ENCODE measurements at places on chromosomes 2 and 18.

DNA sequence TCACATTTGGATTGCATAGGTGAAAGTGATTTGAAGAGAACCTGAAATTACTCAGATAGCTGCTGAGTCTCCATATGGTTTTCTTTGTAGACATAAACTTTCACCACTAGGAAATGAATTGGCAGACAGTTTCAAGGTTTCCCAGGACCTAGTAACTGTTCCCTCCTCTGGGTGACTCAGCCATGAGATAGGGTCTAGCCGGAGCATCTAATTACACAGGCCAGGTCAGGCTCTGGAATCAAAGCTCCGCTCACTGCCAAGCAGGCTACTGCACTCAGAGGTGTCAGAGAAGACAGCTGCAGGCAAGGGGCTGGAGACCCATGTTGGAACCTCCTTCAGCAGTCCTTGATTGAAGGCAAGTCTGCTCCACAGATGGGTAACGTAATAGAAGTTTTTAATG, 429.2 kb downstream of the TNS1 start:
- no peak for DNase-seq

DNA sequence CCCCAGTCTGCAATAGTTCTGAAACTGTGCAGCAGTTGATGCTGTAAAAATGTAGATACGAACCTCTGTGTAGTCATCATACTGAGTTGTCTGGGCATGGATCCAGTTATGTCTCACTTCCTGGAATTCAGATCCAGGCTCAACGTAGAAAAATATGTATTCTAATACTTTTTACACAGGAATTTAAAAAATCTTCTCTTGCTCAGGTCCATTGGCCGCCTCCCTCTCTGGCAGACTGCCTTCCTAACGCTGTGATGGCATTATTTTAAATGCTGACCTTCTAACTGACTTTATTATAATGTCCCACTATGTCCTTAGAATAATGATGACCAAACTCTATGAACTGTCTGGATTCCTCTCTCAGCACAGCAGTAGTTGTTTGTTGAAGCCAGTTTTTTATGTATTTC, 119.6 kb downstream of the FEZ2 start:
- DNase-seq: no peak

- DNase-seq: no peak
Measured at GRCh38 chr18:49968644-49969309, 155.4 kb upstream of the ACAA2 start.

- DNase-seq: no peak
Measured at GRCh38 chr2:210170196-210170445, 1.1 kb downstream of the KANSL1L start.

DNA sequence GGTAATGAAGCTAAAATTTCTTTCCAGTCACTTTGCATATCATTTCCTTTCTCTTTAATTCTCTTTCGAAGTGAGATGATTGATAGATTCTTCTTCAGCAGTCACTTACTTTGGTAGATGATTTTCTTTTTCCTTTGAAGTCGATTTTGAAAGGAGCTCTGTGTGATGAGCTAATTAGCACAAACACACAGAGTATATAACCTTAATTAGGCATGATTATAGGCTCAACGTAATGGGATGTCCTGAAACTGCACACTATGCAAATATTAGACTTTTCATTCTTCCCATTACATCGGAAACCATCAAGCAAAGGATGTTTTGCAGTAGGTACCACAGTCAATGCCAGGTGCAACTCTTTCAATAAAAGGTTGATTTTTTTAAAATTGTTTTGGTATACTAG, 6.4 kb upstream of the CTLA4 start:
- no peak for DNase-seq

DNA sequence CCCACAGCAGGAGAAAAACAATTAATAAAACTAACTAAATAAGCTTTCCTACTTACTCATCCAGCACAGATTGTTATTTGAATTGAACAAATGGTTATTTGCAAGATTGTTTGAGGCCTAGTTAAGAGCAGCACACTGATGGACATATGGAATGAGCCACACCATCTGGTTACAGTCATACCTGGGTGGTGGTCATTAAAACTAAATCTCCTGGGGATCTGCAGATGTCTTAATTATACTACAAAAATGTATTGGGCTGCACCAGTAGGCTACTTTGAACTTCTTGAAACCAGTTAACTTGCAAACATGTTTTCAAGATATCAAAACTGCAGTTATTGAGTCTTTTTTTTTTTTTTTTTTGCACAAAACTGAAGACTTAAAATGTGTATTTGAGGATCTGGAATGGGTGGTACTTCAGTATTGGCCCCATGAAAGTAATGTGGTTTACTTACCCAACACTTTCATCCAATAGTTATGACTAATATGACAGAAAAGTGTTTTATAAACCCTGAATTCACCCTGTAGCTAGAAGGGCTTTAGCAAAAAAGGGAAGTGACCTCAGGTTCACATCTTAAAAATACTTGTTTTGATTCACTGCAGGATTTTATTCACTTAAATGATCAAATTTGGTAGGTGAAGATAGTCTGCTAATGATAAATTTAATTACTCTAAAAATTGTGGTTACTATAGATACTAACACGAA, 10.8 kb downstream of the AGFG1 start:
- no peak for DNase-seq

- no peak for DNase-seq
Measured at GRCh38 chr2:63192889-63193774, 142.5 kb downstream of the OTX1 start.

- no peak for DNase-seq
Measured at GRCh38 chr2:145325485-145325884, 805.6 kb upstream of the ZEB2 start.

DNA sequence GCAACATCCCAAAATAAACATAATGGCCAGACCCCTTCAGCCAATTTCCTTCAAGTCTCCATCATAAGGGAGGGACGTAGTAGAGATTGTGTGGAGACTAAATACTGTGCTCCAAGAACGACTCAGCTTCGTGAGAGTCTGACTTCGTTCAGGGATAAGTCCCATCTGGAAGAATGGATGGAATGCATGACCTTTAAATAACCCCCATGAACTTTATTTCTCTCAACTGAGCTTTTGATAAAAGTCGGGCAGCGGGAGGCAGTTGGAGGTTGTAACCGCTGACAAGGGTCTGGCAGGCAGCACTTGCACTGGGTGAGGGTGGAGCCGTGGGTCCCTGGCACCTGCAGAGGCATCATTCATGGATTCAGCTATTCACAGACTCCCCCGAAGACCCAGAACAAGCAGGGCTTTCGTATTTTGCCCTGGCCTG, 115.9 kb downstream of the ZFP36L2 start:
- no peak for DNase-seq

DNA sequence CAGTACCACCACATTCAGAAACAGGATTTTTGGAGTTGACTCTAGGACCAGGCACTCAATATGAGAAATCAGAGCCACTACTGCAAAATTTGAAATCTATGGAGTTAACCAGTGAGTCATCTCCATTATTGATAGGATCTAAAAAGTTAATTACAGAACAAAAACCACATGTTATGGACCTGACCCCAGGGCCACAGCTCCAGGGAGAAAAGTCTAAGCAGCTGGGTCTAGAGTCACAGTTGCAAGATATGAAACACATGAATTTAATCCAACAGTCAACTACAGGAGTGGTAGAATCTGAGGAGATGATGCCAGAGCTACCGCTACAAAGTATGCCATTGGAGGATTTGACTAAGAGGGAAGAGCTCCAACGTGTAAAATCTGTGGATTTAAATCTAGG, 13.4 kb upstream of the ZNF512 start:
- no peak for DNase-seq

- DNase-seq: no peak
Measured at GRCh38 chr2:162070228-162070936, 3.6 kb downstream of the DPP4 start.

Measured in upper lobe of left lung (tissue), 6 donors.